ENCODE measurements at places on chromosomes 13 and 19.

GRCh38 chr13:111114362-111115060 lies 599 bp upstream of the ARHGEF7 start:
- DNase-seq: no peak

DNA sequence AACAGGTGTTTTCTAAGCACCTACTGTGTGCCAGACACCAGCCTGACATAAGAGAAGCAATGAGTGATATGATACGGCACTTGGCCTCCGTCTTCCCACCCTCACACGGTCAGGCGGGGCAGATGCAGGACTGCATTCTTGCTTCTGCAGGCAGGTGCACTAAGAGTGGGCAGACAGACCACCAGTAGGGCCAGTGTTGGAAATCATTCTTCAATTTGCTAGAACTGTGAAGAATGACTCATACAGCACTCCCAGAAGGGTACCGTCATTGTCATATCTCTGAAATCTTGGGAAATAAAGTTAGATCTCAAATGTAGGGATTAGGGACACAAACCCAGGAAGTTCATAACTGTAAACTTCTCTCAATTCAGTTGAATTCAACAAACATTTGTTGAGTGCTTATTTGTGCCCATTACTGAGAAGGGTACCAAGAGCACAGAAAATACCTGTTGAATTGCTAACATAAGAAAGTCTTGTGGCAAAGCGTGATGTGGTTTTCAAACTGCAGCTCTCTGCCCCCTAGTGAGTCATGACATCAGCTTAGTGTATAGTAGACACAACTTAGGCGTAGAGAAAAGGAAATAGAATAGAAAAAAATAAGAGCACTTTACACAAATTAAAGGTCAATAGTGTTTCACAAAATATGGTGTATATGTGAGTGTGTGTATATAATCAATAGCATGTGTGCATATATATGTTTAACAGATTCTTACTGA lies 76.1 kb downstream of the TEX26 start:
- no peak for DNase-seq

DNA sequence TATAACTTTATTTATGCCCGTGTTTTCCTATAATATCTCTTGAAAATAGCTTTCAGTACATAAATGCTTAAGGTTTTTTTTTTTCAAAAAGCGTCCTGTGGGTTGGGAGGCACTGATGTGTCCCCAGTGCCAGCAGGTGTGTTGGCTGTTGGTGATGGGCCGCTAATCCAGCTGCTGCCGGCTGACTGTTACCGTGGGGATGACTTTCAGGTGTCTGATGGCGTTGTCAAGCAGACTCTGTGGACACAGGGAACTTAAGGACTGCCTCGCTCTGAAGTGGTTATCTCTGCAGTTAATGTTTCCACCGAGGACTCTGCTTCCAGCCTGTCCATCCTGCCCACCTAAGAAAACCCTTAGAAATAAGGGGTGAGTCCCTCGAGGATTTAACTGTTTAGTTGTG lies 94.5 kb downstream of the ANKRD10 start:
- DNase-seq: no peak

GRCh38 chr13:25529425-25529824 lies 157.7 kb downstream of the ATP8A2 start:
- DNase-seq: no peak

GRCh38 chr13:40993987-40994386 lies 25.1 kb downstream of the ELF1 start:
- DNase-seq: no peak

GRCh38 chr13:80473695-80474094 lies 132.8 kb upstream of the SPRY2 start:
- no peak for DNase-seq

DNA sequence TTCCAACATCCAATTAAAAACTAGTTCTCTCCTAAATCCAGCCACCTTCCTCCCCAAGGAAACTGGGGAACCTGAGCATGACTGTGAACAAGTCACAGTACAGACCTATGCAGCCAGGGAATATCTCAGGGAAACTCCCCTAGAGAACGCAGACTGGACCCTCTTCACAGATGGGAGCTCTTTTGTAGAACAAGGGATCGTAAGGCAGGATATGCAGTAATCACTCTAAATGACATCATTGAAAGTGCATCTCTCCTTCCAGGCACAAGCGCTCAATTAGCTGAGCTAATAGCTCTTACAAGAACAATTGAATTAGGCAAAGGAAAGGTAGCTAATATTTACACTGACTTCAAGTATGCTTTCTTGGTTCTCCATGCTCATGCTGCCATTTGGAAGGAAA lies 1331.7 kb downstream of the UQCRFS1 start:
- no peak for DNase-seq

DNA sequence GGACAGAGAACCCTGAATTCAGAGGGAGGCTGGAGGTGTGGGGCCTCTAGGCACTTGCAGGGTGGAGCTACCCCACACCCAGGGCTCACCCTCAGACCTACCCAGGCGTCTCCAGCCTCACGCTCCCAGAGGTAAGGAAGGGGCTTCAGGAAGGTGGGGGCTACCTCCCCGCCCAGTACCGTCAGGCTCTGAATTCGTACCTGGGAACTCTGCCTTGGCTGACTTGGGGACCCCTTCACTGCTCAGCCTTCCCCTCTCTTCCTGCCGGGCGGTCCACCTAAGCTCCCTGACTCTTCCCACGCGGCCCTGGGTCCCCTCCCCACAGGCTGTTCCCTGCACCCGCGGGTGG lies 28.5 kb upstream of the PARP4 start:
- DNase-seq: no peak

DNA sequence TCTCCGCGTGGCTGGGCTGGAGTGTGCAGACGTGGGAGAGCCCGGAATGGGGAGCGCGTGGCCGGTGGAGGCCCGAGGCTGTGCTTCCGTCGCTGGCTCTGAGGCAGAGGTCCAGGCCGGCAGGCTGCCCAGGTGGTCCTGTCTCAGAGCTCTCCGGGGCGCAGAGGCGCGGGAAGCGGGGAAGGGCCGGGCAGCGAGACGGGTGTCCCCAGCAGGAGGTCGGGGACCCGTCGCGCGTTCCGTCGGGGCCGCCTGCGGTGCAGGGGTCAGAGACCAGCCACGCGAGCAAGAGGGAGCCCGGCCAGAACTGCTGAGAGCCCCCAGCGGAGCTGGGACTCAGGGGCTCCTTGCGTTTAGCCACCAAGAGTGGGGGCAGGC lies 1.3 kb upstream of the C1QTNF9 start:
- DNase-seq: no peak

GRCh38 chr19:54432144-54432738 lies 16.8 kb upstream of the LENG8 start:
- no peak for DNase-seq

DNA sequence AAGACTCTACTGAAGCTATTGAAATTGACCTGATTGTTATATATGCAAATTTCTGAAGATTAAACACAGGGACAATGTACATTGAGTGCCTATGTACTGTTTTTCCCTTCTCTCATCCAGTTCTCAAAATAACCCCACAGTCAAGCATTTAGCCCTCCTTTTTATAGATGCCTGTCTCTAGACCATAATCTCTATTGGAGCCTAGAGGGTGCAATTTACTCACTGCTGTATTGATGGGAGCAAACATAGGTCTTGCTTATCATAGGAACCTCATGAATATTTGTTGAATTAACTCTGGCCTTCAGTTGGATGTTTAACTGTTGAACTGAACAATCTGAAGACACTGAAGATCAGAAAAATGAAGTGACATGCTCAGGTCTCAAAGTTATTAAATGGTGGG lies 183.0 kb downstream of the RFC3 start:
- DNase-seq: no peak

DNA sequence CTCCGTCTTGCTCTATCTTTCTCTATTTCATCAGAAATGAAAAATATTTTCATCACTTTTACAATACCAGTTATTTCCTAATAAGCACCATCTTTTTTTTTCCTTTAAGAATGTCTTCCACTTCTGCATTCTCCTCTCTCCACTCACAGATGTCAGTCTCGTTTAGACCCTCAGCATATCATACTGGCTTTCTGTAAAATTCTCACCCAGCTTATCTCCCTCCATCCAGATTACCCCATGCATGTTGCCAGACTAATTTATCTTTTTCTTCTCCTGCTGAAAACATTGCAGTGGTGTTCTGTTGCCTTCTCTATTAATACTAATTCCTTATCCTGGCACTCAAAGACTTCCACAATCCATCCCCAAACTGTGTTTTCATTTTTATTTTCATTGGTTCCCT lies 513.8 kb upstream of the KLF12 start:
- no peak for DNase-seq

GRCh38 chr13:44078806-44079376 lies 199.2 kb downstream of the LACC1 start:
- no peak for DNase-seq

- DNase-seq: peak; percentile 68
Observed at GRCh38 chr19:42386974-42387707, 3.0 kb downstream of the CNFN start.

GRCh38 chr13:91704398-91704797 lies 306.0 kb downstream of the GPC5 start:
- no peak for DNase-seq

- DNase-seq: no peak
Observed at GRCh38 chr19:40627486-40628279, 26.5 kb downstream of the LTBP4 start.

- no peak for DNase-seq
Observed at GRCh38 chr13:60662595-60662994, 265.6 kb downstream of the TDRD3 start.

DNA sequence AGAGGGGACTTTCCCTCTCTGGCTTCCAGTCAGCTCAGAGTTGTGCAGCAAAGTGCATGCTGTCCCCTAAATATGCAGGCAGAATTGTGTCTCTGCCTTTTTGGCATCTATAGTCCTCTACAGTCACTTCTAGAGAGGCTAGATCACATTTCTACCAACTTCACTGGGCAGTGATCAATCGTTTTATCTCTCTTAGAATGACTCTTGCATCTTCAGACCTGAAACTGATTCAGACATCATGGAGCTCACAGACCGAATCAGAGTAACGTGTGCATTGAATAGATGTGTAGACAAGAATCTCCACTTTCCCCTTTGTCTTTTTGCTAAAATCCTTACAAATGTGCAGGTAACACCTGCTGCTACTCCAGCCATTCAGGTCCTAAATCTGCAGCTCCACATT lies 6.2 kb downstream of the ZNF253 start:
- no peak for DNase-seq

- DNase-seq: no peak
Observed at GRCh38 chr13:34031610-34032009, 213.7 kb downstream of the RFC3 start.

GRCh38 chr13:20902438-20903163 lies at the start of gene XPO4:
XPO4 (minus strand) TSS chr13:20902746; CDS start chr13:20902738, 8 bp downstream.
- DNase-seq: peak; percentile 81

DNA sequence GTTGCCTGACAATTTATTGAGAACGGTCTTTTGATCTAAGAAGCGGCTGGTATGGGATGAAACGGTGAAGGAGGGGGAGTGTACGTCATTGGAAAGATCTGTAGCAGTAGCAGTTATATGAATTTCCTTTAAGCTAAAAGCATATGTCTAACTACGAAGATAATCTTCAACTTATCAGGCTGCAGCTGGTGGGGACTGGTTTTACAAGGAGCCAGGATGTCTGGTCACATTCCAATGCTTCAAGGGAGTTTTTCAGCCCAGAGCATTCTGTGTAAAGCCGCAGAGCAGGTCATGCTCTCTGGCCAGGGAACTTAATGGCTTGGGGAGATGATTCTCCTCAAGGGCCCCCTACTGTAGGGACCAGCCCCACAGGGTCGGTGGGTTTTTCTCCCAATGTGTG lies 29.2 kb downstream of the CLEC4M start:
- no peak for DNase-seq

DNA sequence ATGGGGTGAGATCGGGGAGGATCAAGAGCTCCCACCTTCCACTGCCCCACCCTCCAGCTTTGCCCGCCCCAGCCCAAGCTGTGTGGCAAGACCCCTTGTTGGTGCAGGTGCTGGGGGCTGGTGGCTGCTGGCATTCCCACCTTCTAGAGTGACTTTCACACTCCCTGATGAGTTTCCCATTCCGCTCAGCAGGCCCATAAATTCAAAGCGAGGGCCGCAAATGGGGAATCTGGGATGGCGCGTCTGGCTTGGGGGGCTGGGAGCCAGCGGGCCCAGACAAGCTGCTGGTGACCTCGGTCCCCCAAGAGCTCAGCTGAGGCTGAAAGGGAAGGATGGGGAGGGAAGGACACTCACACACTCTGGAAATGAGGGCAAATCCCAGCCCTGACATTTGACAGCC lies 110.3 kb downstream of the GADD45B start:
- DNase-seq: no peak

DNA sequence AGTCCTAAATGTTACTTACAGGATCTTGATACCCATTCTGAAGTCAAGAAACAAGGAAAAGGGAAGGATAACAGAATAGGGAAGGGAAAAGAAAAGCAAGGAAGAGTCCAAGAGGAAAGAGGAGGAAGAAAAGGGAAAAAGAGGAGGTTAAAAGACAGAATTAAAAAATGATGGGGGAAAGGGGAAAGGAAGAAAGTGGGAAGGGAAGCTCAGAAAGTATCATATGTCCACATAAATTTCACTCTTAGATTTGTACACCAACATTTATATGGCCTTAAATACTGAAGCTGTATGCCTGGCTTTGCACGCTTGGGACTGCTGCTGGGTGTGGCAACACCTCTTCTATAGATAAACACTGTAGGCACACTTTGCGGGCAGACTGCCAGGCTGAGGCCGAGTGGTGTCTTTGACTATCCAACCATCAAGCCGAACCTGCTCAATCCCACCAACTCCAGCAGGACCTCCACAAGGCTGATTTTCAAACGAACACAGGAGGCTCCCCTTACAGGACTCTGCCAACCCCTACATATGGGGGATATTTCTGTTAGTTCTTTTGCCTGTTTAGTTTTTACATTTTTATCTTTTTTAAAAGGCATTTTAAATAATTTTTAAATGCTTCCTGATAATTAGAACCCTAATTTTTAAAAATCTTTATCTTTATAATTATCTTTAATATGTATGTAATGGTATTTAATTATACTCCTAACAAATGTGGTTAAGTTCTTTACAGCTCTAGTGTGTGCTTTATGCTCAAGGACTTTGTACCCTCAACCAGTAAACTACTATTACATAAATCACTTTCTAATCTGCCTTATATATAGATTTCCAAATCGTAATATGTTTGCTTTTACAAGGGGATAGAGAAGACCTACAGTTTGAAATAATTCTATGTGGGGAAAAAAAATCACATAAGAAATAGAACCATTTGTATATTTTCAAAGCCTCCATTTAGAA lies 154.2 kb downstream of the DIAPH3 start:
- DNase-seq: no peak
